ENCODE measurements at places on chromosomes 3 and 15. TPM values are rescaled to one million over a fixed set of nuclear protein-coding genes. Genes with fewer than 3 reads are reported as not detected.

CHRNA3 gene
- not detected for total RNA-seq

ARID3B gene
- 8.9 TPM for total RNA-seq

DNA sequence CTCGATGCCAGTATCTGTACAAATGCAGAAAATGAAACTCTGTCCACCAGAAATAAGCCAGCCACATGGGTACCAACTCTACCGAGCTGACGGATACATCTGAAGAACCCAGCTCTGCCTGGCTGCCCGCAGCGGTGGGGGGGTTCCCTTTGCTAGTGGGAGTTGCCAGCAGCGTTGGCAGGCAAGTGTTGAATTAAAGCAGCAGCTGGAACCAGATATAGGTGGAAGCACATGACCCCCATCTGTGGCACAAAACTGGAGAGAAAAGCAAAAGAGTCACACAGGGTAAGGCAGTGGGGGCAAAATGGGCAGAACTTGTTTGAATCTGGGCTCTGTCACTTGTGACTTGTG, 17.9 kb downstream of the CRYGS start:
- DNase-seq: no peak
- H3K4me1 ChIP-seq: no peaks in the 10 kb centered on the region
- H3K27me3 ChIP-seq: no peaks in the 10 kb centered on the region
- H3K4me3 ChIP-seq: no peak overlapping the region

DNA sequence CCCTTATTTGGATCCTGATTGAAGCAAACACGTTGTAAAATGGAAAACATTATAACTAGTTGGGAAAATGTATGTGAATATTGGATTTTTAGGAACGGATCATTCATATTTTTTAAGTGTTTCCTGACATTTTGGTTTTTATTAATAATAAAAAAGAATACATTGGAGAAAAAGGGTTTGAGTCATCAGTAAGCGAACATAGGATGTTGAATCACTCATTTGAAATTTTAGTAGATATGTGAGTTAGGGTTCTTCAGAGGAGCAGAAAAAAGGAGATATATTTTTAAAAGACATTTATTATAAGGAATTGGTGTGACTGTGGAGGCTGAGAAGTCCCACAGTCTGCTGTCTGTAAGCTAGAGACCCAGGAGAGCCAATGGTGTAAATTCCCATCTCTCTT, 258.5 kb downstream of the PTPRG start:
- H3K36me3 ChIP-seq: no peaks in the 10 kb centered on the region
- H3K4me3 ChIP-seq: no peak overlapping the region

GRCh38 chr15:51709031-51709430, 27.7 kb downstream of the SCG3 start:
- H3K4me1 ChIP-seq: no peaks in the 10 kb centered on the region
- H3K4me3 ChIP-seq: no peak overlapping the region
- H3K27ac ChIP-seq: no peak overlapping the region
- H3K36me3 ChIP-seq: no peaks in the 10 kb centered on the region

- H3K4me1 ChIP-seq: no peaks in the 10 kb centered on the region
- H3K27ac ChIP-seq: no peak overlapping the region
Observed at GRCh38 chr3:130831719-130832400, 62.0 kb upstream of the ATP2C1 start.

CCR8 gene
- total RNA-seq: not detected

DNA sequence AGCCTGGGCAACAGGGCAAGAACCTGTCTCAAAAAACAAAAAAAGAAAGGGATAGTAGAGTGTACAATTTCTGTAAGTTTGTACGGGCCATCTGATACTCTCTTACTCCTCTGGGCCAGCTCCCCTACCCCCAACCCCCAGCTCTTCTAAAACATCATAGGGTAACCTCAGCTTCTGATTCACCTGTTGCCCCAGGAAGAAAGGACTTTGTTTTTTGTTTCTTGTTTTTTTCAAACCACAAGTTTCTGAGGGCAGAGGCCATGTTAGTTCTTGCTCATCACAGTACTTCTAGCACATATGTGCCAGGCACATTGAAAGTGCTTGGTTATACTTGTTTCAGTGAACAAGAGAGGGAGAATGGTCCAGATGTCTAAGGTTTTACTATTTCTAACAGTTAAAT, 20.2 kb downstream of the ATOSA start:
- no peaks in the 10 kb centered on the region for H3K27me3 ChIP-seq
- H3K36me3 ChIP-seq: peaks cover 7% of the 10 kb centered on the region
- H3K27ac ChIP-seq: no peak overlapping the region
- DNase-seq: no peak
- H3K4me1 ChIP-seq: peaks cover 21% of the 10 kb centered on the region

GRCh38 chr3:72273615-72274014, 488.7 kb upstream of the PROK2 start:
- H3K27me3 ChIP-seq: no peaks in the 10 kb centered on the region
- H3K4me3 ChIP-seq: no peak overlapping the region
- H3K36me3 ChIP-seq: no peaks in the 10 kb centered on the region
- H3K27ac ChIP-seq: no peak overlapping the region
- no peak for DNase-seq

GRCh38 chr3:88936831-88937230, 170.6 kb upstream of the EPHA3 start:
- H3K4me3 ChIP-seq: no peak overlapping the region
- H3K27me3 ChIP-seq: no peaks in the 10 kb centered on the region
- H3K36me3 ChIP-seq: no peaks in the 10 kb centered on the region
- no peaks in the 10 kb centered on the region for H3K4me1 ChIP-seq
- no peak for DNase-seq

DNA sequence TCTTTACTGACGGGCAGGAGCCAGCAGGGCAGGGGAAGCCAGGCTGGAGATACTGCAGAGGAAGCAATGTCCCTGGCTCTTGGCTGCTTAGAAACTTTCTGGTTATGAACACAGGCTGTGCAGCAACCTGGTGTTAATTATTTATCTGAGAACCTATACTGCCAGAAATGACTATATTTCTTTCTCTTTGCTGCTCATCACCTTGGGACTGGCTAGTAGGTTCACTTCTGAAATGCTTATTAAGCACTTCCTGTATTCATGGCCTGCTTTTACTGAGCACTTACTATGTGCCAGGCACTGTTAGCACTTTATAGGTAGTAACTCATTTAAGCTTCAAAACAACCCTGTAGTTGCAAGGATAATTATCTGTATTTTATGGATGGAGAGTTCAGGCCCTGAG, 57.6 kb downstream of the RAB11A start:
- no peak overlapping the region for H3K4me3 ChIP-seq
- H3K27ac ChIP-seq: no peak overlapping the region
- H3K36me3 ChIP-seq: no peaks in the 10 kb centered on the region

DNA sequence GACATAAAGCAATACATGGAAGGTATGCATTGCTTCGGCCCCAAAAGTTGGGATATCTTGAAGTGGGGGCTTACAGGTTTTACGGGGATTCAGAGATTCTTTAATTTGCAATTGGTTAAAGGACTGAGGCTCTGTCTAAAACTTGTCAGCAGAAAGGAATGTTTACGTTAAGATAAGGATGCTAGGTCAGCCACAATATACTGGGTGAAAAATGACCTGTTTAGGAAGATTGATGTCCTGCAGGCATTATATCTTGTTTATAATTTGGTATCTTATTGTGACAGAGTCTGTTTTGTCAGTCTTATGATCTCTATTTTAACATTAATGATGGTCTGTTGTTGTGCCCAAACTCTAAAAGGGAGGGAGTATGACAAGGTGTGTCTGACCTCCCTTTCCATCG, 15.3 kb upstream of the CCNDBP1 start:
- no peaks in the 10 kb centered on the region for H3K27me3 ChIP-seq
- no peak overlapping the region for H3K4me3 ChIP-seq
- H3K27ac ChIP-seq: no peak overlapping the region
- DNase-seq: no peak

IQCF5 gene
- not detected for total RNA-seq

DNA sequence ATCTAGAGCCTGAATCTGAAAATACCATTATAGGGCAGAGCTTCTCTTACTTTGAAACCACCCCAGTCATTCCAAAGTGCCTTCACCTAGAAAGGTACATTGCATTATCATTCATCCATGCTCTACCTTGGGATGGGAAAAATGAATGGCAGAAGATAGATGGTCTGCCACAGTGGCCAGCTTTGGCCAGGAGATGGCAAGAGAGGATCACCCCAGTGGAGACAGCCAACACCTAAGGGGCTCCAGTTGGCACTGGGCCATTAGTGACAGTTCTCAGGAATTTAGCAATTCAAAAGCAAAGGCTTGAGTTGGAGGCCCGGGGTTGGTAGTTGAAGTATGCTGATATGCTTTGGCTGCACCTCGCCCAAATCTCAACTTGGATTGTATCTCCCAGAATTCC, 253.6 kb upstream of the MRPL3 start:
- H3K27me3 ChIP-seq: no peaks in the 10 kb centered on the region
- no peak overlapping the region for H3K27ac ChIP-seq
- no peaks in the 10 kb centered on the region for H3K4me1 ChIP-seq
- DNase-seq: no peak
- H3K36me3 ChIP-seq: no peaks in the 10 kb centered on the region
- H3K4me3 ChIP-seq: no peak overlapping the region

- no peak overlapping the region for H3K4me3 ChIP-seq
- H3K36me3 ChIP-seq: no peaks in the 10 kb centered on the region
- H3K27me3 ChIP-seq: no peaks in the 10 kb centered on the region
- no peaks in the 10 kb centered on the region for H3K4me1 ChIP-seq
- DNase-seq: no peak
Observed at GRCh38 chr3:36192901-36193300, 187.4 kb upstream of the STAC start.

GASK1A gene
- total RNA-seq: 10.2 TPM

KCNH8 gene
- not detected for total RNA-seq

Measured in thoracic aorta (tissue), 2 donors.